ENCODE measurements at places on chromosomes 13 and 19. TPM values are rescaled to one million over a fixed set of nuclear protein-coding genes. Genes with fewer than 3 reads are reported as not detected.
A peak's percentile ranks its signal among the peaks of the same experiment; 100 is the strongest.

GRCh38 chr13:59447846-59448620 lies 715.7 kb downstream of the DIAPH3 start:
- DNase-seq: no peak

DNA sequence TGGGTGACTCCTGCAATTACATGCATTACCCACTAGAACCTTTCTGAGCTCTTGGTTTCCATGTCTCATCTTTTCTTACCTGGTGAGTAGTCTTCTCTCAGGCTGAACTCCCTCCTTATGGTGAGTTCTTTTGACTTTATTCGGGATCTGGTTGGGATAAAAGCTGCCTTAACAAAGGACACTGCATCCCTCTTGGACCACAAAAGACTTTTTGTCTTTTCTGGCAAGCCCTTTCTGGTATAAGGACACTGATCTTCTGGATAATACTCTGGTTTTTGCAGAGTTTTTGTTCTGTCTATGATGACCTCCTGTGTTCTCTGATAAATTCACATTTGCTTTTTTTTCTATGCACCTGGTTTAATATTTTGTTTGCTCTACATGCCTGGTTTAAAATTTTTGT lies 66.7 kb downstream of the SLITRK1 start:
- no peak for DNase-seq

- DNase-seq: no peak
These were observed 853.0 kb downstream of the SLITRK6 start for GRCh38 chr13:84946192-84946591.

DNA sequence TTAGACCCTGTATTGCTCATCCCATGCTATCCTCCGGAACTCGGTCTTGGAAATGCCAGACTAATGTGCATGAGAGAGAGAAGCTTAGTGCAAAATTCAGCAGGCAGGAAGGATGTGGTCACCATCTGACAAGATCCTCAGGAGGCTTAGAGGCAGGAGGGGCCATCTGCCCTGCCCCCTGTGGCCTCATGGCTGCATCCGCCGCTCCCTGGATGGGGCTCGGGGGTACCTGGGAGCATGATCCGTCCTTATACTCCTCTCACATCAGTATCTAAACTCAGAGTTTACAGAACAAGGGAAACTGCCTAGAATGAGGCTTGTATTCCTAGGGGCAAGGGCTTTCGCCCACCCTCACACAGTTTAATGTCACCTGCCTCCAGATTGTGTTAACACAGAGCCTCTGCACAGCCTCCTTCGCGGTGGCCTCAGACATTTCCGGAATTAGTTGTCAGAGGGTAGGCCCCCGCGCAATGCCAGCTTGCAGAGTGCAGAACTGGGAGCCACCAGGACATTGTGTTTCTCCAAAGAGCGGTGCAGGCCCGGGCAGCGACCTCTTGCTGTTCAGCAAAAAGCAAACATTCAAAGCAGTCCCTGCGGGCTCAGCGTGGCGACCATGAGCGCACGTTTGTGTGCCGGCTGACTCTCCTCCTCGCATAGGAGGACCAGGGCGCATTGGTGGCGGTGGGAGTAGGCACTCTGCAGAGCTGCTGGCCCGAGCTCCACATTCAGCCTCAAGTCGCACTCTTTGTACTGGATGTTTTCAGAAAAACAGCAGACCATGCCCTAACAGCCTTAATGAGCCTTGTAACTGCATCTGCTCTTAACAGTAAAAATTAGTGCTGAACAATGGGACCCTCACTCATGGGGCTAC lies 39.1 kb downstream of the GPR12 start:
- DNase-seq: no peak

GRCh38 chr19:29264897-29265296 lies 51.9 kb upstream of the UQCRFS1 start:
- DNase-seq: no peak

DNA sequence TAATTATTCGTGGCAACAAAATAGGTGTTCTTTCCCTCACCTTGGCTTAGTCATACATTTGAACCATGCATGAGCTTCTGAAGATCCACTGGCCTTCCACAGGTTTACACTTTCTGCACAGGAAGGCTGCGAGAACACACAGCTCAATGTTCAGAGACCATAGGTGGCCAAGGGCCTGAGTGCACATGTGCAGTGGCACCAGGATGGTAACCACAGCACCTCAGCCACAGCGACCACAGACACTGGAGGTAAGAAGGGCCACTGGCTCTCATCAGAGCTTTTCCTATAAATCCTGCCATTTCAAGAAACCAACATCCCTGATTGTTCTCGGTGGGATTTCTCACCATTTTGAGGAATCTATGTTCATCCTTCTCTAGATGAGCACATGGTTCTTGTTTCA lies 1.6 kb downstream of the DCLK1 start:
- no peak for DNase-seq

DNA sequence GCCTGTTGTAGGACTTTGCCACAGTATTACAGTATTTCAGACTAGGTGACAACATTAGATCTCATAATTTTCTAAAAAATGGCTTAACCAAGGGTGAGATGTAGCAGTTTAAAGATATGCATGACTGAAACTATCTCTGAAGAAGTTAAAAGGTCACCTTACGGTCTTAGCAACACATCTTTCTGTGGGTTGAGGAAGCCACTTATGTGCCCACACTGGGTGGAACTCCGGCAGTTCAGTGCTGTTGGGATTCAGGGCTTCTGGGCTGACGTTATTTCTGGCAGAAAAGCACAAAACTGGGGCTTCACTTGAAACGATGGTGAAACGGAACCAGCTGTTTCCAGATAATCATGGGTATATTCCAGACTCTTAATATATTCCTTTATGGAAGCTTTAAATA lies 697.3 kb downstream of the PCDH9 start:
- no peak for DNase-seq

DNA sequence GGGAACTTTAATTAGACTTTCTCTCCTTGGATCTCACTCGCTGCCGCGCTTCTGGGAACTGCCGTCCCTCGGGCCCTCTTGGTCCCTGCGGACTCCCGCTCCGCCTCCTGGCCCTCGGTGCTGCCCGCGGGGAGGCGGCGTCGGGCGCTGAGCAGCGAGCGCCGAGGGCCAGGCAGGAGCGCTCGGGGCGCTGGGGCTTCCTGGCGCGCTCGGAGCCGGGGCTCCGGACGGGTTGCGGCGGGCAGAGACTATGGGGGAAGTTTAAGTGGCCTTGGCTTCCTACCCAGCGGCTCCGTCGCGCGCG lies 704 bp downstream of the CHST8 start:
- no peak for DNase-seq

GRCh38 chr19:39319892-39320248 lies 793 bp downstream of the LRFN1 start:
- no peak for DNase-seq

- no peak for DNase-seq
These were observed 33.4 kb downstream of the FAAP24 start for GRCh38 chr19:33005440-33005839.

- DNase-seq: no peak
These were observed 62.7 kb upstream of the ZNF85 start for GRCh38 chr19:20860339-20860738.

- no peak for DNase-seq
These were observed 158.1 kb downstream of the PCDH9 start for GRCh38 chr13:67071918-67072598.

GRCh38 chr19:50679177-50680125 lies 30.2 kb downstream of the C19orf81 start:
- DNase-seq: peak; percentile 33

DNA sequence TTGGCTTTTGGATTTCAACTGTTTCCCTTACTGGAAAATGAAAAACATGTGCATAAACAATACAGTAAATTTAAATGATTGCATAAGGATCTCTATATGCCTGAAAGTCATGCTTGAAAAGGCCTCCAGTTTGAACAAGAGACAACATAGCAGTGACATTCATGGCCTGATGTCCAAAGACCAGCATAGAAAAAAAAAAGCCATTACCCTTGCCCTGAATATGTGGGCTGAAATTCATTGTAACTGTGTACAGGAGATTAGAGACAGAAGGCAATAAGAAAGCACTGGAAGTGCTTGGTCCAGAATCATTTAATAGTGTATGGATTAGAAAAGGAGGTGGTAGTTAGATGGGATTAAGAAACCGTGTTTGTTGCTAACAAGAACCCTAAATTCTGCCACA lies 15.4 kb downstream of the MIR17HG start:
- DNase-seq: peak; percentile 48

DNA sequence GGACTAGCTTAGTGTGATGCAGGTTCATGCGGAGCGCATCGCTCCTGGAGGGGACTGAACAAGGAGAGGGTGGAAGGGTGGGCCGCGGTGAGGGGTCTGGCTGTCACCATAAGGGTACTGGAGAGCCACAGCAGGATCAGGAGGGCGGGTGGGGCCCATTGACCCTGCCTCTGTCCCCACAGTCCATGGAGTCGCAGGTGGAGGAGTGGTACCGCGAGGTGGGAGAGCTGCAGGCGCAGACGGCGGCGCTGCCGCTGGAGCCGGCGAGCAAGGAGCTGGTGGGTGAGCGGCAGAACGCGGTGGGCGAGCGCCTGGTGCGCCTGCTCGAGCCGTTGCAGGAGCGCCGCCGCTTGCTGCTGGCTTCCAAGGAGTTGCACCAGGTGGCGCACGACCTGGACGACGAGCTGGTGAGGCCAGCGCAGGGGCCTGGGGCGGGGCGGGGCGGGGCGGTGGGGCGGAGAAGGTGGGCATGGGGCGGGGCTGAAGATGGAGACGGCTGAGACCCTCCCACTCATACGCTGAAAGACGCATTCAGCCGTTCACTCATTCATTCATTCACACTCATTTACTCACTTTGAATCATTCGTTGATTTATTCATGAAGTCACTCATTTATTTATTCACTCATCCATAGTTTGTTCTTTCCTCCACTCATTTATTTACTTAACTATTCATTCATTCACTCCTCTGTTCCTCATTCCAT lies 27.5 kb upstream of the SHKBP1 start:
- no peak for DNase-seq

GRCh38 chr19:34193439-34193838 lies 21.1 kb downstream of the LSM14A start:
- DNase-seq: no peak

ELAVL3 gene
- 0.20 TPM for total RNA-seq

EHD2 gene
- total RNA-seq: 63.9 TPM

CBLC gene
- total RNA-seq: 12.5 TPM

ANO8 gene
- 6.7 TPM for total RNA-seq

KLF5 gene
- total RNA-seq: 30.9 TPM

Data from skin of body (tissue), 3 donors.